ENCODE measurements at places on chromosomes 4 and X. TPM values are rescaled to one million over a fixed set of nuclear protein-coding genes. Genes with fewer than 3 reads are reported as not detected.

The DRP2 gene
- total RNA-seq = 0.05 TPM

DNA sequence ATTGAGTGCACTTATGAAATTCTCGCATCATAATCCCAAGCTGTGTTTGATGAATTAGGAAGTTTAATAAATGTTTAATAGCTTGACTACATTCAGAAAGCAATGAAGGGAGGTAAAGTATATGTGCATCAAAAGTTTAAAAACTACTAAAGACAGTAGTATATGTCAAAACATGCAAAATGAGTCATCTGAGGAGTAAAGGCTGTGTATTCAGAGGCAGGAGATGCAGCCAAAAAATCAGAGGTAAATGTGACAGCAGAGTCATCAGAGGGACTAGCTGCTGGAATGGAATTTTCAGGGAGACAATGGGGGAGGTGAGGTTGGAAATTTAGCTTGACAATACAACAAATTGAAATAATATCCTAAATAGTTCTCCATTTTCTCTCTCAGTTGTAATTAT, 127.0 kb upstream of the FUNDC1 start:
- no peaks in the 10 kb centered on the region for H3K4me1 ChIP-seq
- no peak for DNase-seq
- H3K36me3 ChIP-seq = no peaks in the 10 kb centered on the region
- H3K27ac ChIP-seq = no peak overlapping the region
- H3K4me3 ChIP-seq = no peak overlapping the region
- H3K27me3 ChIP-seq = no peaks in the 10 kb centered on the region

- H3K4me3 ChIP-seq = no peak overlapping the region
- DNase-seq = no peak
- H3K27me3 ChIP-seq = no peaks in the 10 kb centered on the region
- H3K27ac ChIP-seq = no peak overlapping the region
These were observed 22.5 kb upstream of the RPA4 start for GRCh38 chrX:96861218-96861617.

The POLN gene
- 1.9 TPM for total RNA-seq

- DNase-seq = no peak
- H3K27me3 ChIP-seq = no peaks in the 10 kb centered on the region
- no peak overlapping the region for H3K27ac ChIP-seq
These were observed 165.6 kb upstream of the BOD1L1 start for GRCh38 chr4:13793020-13793710.

DNA sequence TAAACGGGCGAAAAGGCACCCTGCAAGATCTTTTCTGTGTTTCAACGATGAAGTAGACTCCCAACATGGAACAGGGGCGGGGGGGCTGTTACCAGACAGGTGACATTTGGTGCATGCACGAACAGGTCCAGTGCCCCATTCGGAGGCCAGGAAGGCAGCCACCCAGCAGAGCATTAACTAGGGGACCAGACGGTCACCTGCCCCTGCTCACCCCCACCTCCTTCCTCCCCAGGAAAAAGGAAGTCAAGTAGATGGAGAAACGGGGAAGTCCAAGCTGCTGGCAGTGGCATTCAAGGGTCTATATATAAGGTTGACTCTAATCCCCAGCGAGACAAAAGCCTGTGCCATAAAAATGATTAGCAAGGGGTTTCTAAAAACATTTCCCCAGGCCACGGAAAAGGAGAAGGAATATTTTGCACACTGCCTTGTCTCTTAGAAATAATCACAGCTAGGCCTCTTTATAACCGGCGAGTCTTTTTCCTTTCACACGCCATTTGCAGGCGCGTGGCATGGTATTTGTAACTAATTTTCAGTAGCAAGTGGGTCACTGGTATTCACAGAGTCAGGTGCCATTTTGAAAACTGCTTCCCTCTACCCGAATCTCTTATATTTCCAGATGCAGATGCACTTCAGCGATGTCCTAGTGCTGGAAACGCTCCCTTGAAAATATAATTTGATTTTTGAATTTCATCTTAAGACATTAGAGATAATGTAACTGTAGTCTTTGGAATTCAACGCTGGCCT, 1.2 kb upstream of the TMSB4X start:
- H3K4me1 ChIP-seq = peaks cover 14% of the 10 kb centered on the region
- DNase-seq = no peak
- H3K4me3 ChIP-seq = peak overlapping the region; percentile 90
- H3K27me3 ChIP-seq = no peaks in the 10 kb centered on the region
- H3K27ac ChIP-seq = peak overlapping the region; percentile 96
- H3K36me3 ChIP-seq = no peaks in the 10 kb centered on the region

The RBMX2 gene
- 11.1 TPM for total RNA-seq
